Spleen (tissue), 13 donors: ENCODE measurements at places on chromosomes 16 and 17. TPM values are rescaled to one million over a fixed set of nuclear protein-coding genes. Genes with fewer than 3 reads are reported as not detected.

DNA sequence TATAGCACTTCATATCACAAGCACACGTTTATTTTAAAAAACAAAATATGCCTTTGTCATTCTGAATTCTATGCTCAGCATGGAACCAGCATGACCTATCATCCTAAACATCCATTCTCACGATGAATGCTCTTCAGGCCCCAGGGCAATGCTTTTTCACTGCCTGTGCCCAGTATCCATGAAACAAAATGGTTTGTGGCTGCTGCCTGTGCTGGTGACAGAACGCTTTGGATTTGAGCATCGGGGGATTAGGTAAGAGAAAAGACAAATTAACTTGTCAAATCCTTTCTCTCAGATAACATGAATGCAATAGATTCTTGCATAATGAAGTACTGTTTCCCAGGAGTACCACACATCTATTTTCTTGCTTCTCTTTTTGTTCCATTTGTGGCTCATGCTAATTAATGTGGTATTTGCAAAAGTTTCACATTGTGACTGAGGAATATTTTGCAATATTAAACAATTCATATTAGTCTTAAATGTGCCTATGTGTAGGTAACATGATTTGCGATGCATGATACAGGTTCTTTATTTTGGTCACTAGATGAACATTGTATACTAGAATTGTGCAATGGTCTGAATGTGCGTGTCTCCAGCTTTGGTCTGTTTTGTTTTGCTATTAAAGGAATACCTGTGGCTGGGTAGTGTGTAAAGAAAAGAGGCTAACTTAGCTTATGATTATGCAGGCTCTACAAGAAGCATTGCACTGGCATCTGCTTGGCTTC lies 25.8 kb upstream of the SRSF1 start:
- no peak overlapping the region for H3K27ac ChIP-seq
- H3K4me3 ChIP-seq: no peak overlapping the region
- H3K27me3 ChIP-seq: no peaks in the 10 kb centered on the region
- H3K36me3 ChIP-seq: no peaks in the 10 kb centered on the region
- no peaks in the 10 kb centered on the region for H3K4me1 ChIP-seq

- no peak for DNase-seq
- H3K36me3 ChIP-seq: no peaks in the 10 kb centered on the region
- peak overlapping the region; percentile 55 for H3K27ac ChIP-seq
- no peaks in the 10 kb centered on the region for H3K27me3 ChIP-seq
- H3K4me1 ChIP-seq: peaks cover 53% of the 10 kb centered on the region
These were observed 24.9 kb downstream of the ITGB3 start for GRCh38 chr17:47278561-47278960.

DNA sequence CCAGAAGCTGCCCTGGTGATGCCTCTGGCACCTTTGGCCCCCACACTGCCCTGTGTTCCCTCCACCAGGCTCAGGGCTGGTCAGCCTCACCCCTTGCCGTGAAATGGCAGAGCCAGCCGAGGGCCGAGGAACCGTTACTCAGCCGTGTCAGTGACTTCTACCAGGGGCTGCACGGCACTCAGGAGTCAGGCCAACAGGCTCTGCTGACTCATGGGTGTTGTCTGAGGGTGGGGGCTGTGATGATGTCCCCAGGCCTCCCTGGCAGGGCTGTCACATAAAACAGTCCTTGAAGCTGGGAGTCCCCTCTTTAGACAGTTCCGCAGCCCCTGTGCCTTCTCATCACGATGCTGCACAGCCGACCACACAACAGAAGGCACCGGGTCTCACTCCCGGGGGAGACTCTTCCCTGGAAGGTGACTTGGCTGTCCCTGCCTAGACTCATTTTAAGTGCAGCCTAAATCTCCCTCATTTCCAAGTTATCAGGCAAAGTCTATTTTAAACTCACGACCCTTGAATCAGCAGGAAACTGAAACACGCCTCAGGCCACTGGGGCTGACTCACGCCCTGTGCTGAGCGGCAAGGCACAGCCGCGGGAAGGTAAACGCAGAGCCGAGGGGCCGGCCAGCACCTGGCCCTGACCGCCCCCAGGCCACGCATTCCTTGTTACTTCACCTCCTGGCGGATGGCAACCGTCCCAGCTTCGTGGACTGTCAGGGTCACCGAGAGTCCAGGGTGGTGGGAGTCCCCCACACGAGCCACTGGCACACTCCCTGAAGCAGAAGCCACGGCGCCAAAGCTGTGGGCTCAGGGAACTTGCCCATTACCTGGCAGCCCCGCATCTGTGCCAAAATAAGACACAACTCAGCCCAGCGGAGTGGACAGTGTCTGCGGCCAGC lies 102.6 kb downstream of the ZNF778 start:
- peak; percentile 79 for DNase-seq
- H3K4me1 ChIP-seq: peaks cover 100% of the 10 kb centered on the region
- peak overlapping the region; percentile 50 for H3K27ac ChIP-seq
- peaks cover 2% of the 10 kb centered on the region for H3K36me3 ChIP-seq
- H3K27me3 ChIP-seq: no peaks in the 10 kb centered on the region

GRCh38 chr16:75080205-75081029 lies 36.2 kb downstream of the LDHD start:
- no peaks in the 10 kb centered on the region for H3K36me3 ChIP-seq
- no peak overlapping the region for H3K27ac ChIP-seq
- peaks cover 23% of the 10 kb centered on the region for H3K4me1 ChIP-seq
- no peaks in the 10 kb centered on the region for H3K27me3 ChIP-seq

DNA sequence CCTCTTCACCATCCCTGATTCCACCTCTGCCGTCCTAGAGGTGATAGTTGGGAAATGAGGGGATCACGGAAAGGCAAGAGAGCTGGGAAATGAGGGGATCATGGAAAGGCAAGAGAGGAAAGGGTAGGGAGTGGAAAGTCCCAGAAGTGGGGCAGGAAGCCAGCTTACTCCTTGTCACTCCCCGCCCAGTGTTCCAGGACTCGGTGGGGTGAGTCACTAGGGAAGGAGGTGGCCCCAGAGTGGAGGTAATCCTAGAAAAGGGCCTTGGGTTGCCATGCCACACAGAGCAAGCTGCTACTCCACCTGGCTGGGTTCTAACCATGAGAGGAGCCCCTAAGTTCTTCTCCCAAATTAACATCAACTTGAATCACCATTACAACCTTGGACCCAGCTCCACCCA lies 14.8 kb downstream of the ALOXE3 start:
- no peaks in the 10 kb centered on the region for H3K27me3 ChIP-seq
- no peaks in the 10 kb centered on the region for H3K4me1 ChIP-seq
- H3K27ac ChIP-seq: no peak overlapping the region
- H3K36me3 ChIP-seq: no peaks in the 10 kb centered on the region
- no peak overlapping the region for H3K4me3 ChIP-seq

DNA sequence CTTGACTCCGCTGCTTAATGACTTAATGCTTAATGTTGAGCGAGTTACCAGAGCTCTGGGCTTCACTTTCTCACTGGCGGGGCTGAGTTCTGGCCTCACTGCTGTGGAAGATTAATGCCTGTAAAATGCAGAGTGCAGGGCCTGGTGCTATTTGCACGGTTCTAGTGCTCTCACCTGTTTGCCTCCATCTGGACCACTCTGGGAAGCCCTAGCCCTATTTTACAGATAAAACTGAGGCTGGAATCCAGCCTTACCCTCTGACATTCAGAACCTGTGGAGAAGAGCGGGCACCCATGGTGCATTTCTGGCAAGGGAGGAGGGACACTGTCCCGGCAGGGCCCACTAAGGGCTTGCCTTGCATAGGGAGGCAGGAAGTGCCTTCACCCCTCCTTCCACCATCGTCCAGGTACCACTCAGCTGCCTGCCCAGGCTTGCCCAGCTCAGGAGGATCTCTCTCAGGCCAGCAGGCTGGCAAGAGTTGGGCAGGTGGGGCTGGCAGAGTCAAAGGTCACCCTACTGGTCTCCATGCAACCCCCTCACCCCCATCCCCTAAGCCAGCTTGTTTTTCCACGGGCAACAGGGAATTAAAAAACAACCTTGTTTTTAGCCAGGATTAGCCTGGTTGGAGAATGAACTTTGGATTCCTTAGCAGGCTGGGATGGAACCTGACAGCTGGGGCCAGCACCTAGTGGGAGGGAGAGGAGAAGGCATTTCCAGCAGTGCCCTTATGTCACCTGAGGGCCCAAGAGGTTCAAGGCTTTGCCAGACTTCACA lies 4.1 kb upstream of the UBALD1 start:
- peaks cover 25% of the 10 kb centered on the region for H3K4me1 ChIP-seq
- no peak overlapping the region for H3K4me3 ChIP-seq
- DNase-seq: no peak
- H3K27ac ChIP-seq: no peak overlapping the region
- no peaks in the 10 kb centered on the region for H3K27me3 ChIP-seq
- no peaks in the 10 kb centered on the region for H3K36me3 ChIP-seq

GRCh38 chr17:54903375-54903774 lies 2.7 kb downstream of the TOM1L1 start:
- no peak overlapping the region for H3K27ac ChIP-seq
- peaks cover 42% of the 10 kb centered on the region for H3K27me3 ChIP-seq
- no peak overlapping the region for H3K4me3 ChIP-seq
- peaks cover 10% of the 10 kb centered on the region for H3K4me1 ChIP-seq

GRCh38 chr17:69335058-69335457 lies 8.1 kb upstream of the ABCA5 start:
- no peak for DNase-seq
- H3K4me1 ChIP-seq: no peaks in the 10 kb centered on the region
- H3K27me3 ChIP-seq: no peaks in the 10 kb centered on the region
- no peak overlapping the region for H3K27ac ChIP-seq
- H3K36me3 ChIP-seq: no peaks in the 10 kb centered on the region
- H3K4me3 ChIP-seq: no peak overlapping the region

DNA sequence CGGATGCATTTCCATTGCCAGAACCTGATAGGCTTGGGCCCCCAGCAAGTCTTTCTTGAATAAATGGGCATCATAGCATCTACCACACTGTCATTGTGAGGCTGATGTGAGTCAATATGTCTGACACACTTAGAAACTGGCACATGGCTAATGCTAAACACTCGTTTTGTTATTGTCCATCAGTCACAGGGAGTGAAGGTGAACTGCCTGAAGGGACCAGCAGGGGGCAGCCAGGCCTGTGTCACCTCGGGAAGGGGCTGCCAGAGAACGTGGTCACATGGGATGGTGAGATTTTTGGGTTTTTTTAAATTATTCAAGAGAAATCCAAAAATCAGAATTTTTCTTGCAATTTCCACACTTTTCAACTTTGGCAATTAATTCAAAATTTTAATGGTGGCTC lies 831 bp upstream of the RCVRN start:
- no peaks in the 10 kb centered on the region for H3K27me3 ChIP-seq
- peak; percentile 74 for DNase-seq
- H3K36me3 ChIP-seq: no peaks in the 10 kb centered on the region
- H3K4me3 ChIP-seq: no peak overlapping the region

Gene SPATA32
- total RNA-seq: not detected

Gene WDR81
- 44.1 TPM for total RNA-seq
